AG08395 (cell line): ENCODE measurements at places on chromosomes 5 and 9.

DNA sequence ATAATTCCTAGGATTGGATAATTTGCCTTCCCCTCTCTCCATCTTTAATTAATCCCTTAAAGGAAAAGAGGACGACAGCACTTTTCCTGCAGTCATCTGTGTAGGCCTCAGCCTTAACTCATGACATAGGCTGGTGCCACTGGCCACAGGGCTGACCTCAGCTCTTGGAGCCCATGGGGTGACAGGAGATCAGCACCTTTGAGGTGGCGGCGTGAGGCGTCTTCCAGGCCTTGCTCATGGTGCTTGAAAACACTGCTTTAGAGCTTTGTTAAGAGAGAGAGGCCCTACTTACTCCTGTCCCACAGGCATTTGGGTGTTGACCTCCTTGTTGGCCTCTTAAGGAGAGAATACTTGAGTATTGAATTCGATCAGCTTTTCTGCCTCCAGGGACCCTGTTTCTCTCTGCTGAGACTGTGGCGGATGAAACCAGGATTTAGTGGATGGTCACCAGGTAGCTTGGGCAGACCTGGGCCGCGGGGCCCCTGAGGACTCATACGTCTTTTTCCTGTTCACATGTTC, 23.4 kb downstream of the TENT4A start:
- no peak for DNase-seq

- DNase-seq: no peak
Measured at GRCh38 chr5:15031180-15031579, 159.6 kb upstream of the ANKH start.

DNA sequence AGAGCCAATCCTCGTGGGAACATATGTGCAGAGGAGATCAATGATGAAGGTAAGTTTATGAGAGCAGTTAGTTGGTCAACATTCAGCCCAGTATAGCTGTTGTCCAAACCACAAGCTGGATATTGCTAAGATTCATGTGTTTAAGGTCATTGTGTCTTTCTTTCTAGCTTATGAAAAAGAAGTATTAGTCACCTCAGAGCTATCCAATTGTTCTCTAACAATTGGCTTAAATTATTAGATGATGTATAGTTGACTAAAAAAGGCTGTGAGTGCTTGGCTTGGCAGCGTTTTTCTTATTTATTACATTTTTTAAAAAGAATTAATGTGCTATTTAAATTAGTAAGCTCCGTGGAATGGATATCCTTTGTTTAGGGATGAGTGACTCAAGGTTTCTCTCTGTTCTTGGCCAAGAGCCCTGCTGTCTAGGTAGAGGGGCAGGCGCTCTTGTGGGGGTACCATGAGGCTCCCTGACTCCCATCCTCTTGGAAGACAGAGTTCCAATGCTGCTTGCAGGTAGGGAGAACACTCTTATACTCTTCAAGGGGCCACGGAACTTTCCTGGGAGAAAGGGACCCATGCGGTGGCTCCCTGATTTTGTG, 487.4 kb downstream of the IRX1 start:
- no peak for DNase-seq

DNA sequence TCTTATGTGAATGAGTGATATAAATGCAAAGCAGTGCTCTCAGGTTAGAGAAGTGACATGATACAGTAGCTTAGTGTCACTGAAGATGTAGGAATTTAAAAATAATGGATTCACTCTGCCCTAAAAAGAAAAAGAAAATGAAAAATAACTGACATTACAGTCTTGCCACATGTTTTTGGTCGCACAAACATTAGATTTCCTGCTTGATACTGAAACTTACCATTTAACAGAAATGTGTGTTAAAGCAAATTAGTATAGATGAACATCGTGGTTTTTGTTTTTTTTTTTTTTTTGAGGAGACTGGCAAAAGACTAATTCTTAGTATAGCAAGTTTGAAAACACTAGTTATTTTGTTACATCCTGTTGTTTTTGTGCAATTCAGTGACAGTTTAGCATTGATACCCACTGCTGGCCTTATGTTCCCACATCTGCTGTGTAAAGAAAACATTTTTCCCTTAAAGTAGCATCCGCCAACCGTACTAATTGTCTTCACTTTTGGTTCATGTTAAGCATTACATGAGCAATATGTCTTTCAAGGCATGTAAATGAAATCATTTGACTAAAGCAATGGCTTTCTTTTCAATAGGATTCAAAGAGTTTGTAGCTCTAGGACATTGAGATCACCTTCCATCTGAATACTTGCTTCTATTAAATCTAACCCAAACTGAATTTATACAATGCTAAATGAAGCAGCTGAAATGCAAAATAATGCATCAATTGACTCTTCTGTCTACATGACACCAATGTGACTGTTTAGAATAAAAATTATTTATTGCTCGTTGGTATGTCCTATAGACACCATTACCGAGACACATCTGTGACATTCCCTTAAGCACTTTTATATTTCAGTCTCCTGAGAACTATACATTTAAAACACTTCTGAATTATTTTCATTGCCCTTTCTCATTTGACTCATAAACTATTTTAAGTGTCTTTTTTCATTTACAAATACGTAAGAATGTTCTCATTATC, 859.1 kb downstream of the MAT2B start:
- DNase-seq: no peak

- DNase-seq: no peak
Measured at GRCh38 chr5:37834542-37835379, 5.1 kb downstream of the GDNF start.
